ENCODE measurements at places on chromosomes 6 and 20.

- no peak for DNase-seq
Measured at GRCh38 chr6:12602951-12603672, 113.5 kb upstream of the PHACTR1 start.

DNA sequence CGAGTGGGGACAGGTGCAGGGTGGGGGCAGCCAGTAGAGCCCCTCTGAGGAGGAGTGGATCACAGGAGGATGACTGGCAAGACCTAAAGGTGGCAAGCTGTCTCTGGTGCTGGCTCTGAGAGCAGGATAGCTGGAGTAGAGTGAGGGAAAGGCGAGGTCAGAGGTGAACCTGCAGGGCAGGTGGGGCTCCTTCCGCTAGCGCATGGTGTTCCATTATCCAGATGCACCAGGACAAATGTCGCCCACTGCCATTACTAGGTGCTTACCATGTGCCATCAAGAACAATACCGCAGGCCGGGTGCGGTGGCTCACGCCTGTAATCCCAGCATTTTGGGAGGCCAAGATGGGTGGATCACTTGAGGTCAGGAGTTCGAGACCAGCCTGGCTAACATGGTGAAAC, 18.3 kb upstream of the FAM110A start:
- no peak for DNase-seq

DNA sequence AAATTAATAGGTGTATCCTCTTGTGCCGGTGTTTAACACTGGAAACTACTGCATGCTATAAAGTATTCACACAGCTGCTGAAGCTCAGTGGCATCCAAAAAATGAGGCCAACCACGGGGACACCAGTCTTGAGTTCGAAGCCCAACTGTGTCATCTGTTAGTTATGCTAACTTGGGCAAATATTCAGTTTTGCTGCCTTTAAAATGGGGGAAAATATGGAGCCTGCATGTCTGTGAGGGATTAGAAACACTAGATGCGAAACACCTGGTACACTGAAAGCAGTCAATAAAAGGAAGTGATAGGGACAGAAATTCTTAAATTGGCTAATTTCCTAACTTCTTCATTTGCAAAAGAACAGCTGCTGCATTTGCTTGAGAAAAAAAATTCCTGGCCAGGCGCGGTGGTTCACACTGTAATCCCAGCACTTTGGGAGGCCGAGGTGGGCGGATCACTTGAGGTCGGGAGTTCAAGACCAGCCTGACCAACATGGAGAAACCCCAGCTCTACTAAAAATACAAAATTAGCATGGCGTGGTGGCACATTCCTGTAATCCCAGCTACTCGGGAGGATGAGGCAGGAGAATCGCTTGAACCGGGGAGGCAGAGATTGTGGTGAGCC, 36.6 kb upstream of the MLIP start:
- DNase-seq = no peak

- DNase-seq = no peak
Measured at GRCh38 chr6:16757332-16757731, 3.9 kb downstream of the ATXN1 start.
